ENCODE measurements at places on chromosomes 4 and X.
A peak's percentile ranks its signal among the peaks of the same experiment; 100 is the strongest.

GRCh38 chr4:38872620-38873019 lies 5.0 kb downstream of the FAM114A1 start:
- DNase-seq, result peak; percentile 61

- DNase-seq, result no peak
These were observed 159.2 kb upstream of the NDST4 start for GRCh38 chr4:115272594-115272993.

DNA sequence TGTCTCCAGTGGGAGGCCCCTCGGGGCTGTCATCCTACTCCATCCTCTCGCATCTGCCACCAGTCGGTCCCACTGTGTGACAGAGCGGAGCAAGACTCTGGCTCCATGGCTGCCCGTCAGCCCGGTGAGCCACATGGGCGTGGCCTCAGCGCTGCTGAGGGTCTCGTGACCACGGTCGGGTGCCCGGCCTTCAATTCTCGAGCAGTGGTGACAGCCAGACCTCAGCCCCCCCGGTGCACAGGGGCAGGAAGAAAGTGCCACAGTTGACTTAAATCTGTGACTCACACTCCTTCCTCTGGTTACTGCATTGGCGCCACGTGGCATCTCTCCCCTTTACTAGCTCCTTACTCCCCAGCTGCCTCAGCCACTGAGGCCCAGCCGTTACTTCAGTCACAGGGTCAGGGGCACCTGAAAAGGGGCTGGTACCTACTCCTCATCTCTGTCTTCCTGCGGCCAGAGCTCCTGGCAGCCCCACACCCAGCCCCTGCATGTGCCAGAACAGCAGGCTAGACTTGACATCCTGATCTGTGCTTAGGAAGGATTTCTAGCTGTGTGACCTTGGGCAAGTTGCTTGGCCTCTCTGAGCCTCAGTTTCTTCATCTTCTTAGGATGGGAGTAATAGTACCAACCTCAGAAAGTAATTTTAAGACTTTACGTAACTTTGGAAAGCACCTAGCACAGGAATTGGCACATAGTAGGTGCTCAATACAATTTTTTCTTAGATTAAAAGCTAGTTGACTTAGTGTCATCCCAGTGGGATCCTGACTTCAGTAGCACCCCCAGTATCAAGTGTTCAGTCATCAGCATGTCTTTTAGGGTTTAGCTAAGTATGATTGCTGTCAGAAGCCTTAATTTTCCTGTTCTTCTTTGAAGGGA lies 66.1 kb downstream of the TNIP2 start:
- no peak for DNase-seq

- DNase-seq, result no peak
These were observed 19.8 kb upstream of the CCDC149 start for GRCh38 chr4:24932515-24933225.

GRCh38 chr4:163901319-163901718 lies 406.8 kb downstream of the TMA16 start:
- no peak for DNase-seq

- no peak for DNase-seq
These were observed 118.9 kb upstream of the USP9X start for GRCh38 chrX:40966213-40966820.

- DNase-seq, result no peak
These were observed 2.1 kb downstream of the HHIP start for GRCh38 chr4:144648042-144648441.

- DNase-seq, result peak; percentile 39
These were observed 80.6 kb downstream of the PBDC1 start for GRCh38 chrX:76253432-76253831.

GRCh38 chr4:18937746-18938145 lies 916.2 kb upstream of the LCORL start:
- DNase-seq, result no peak

DNA sequence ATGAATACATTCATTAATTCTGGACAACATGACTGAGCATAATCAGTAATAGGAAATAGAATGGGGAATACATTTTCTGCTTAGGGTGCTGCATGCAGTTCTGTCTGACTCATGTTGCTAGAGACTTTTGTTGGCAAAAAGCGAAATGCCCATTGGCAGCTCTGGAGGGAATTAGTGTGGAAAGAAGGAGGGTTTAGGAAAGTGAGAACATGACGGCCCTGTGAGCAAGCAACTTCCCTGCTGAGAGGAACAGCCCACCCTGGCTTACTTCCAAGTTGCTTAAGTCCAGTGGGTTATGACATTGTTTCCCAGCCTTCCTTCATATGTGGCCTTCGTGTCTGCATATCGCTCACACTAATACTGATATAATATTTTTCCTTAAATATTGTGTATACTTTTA lies 13.8 kb downstream of the MAD2L1 start:
- DNase-seq, result peak; percentile 71

DNA sequence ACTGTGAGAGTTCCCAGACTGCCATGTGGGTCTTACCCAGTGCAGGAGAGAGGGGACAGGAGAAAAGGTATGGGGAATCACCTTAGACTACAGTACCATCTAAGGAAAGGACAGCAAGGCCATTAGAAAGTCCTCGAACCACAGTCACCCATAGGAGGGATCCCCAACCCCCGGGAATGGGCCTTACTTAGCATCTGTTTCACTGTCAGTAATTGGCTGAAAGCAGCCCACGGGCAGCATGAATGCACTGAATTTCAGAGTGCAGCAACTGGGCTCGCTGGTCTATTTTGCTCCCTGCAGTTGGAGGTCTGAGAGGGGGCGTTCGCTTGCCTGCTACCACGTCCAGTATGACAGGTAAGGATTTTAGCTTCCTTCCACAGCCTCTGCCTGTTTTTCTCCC lies 50.4 kb upstream of the KLHL8 start:
- no peak for DNase-seq

DNA sequence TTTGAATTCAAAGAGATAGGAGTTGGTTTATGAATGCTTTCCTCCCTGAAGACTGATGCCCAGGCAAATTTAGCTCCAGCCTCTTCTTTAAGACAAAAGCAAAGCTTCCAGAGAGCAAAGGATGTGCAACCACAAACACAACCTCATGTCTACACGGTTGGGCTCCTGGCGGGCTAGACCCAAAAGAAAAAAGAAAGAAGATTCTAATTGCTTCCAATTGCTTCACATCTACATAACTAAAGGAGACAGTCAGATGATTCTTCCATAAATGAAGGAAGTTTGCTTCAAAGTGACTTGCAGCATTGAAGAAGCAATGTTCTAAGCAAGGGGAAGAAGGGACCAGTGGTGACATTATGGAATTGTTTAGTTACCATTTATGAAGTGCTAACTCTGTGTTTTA lies 1603.0 kb upstream of the TENM3 start:
- DNase-seq, result no peak

GRCh38 chr4:114132830-114133229 lies 153.4 kb upstream of the ARSJ start:
- no peak for DNase-seq

DNA sequence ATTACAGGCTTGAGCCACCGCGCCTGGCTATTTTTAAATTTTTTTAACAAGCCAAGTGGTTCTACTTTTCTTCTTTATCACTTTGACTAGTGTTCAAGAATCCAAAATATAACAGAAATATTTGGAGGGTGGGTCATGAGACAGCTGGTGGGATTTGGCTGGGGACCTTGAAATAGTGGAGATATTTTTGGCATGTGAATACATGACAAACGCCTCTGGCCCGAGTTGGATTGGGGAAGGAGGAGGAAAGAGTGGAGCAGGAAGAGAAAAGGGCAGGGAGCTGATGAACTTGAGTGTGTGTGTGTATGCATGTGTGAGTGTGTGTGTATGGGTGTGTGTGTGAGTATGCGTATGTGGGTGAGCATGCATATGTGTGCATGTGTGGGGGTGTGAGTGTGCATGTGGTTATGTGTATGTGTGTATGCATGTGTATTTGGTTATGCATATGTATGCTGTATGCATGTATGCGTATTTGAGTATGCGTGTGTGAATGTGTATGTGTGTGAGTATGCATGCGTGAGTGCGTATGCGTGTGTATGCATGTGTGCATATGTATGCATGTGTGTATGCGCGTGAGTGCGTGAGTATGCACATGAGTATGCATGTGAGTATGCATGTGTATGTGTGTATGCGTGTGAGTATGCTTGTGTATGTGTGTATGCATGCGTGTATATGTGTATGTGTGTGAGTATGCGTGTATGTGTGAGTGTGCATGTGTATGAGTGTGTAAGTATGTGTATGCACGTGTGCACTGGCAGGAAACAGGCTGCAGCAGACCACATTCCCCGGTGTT lies 49.6 kb downstream of the JADE1 start:
- DNase-seq, result no peak

- DNase-seq, result no peak
These were observed 359.9 kb upstream of the AGA start for GRCh38 chr4:177802162-177802561.

DNA sequence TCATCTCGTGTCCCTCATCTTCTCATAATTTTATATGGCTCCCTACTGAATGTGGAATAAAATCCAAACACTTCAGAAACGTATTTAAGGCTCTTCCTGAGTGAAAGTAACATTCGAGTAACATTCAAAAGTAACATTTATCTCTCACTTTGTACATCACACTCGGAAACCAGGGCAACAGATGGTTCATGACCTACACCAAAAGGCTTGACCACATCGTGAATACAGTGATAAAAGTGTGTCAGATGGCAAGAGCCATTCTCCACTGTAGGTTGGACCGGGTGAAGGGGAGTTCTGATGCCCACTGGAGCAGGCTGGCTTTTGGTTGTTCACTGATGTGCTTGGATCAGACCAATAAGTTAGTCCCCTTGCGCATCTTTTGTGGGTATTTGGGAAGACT lies 5.6 kb upstream of the LIMCH1 start:
- DNase-seq, result no peak

DNA sequence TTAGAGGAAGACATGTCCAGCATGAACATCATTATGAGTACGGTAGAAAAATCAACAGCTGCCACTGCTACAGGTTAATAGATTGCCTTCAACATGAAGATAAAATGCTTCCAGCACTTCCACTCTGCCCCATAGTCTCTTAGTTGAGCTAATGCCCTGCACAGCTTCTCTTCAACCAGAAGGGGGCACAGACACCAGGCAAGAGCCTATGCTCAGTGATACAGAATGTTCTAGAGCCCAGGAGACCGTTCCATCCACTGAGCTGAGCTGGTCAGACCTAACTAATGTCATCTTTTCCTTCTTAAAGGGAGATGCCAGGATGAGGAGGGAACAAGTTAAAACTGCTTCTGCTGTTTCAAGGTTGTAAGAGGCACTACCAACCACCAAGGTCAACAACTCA lies 42.2 kb downstream of the SMIM10L2A start:
- DNase-seq, result no peak

DNA sequence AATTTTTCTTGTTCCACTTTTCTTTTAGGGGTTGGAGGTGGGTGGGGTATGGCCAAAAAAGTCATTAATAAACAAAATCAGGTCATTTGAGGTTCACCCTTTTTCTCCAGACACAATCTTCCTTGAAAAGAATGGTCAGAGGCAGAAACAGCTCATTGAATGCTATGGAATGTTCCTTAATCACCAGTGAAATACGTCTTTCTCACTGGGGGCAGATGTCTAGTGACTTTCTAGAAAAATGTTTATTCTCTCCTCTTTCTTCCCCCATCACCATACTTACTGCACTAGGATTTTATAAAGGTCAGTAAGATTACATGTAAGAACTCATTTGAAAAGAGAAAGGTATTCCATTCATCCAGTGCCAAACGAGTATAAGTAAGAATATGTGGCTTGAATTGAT lies 44.5 kb downstream of the MGST2 start:
- DNase-seq, result no peak

DNA sequence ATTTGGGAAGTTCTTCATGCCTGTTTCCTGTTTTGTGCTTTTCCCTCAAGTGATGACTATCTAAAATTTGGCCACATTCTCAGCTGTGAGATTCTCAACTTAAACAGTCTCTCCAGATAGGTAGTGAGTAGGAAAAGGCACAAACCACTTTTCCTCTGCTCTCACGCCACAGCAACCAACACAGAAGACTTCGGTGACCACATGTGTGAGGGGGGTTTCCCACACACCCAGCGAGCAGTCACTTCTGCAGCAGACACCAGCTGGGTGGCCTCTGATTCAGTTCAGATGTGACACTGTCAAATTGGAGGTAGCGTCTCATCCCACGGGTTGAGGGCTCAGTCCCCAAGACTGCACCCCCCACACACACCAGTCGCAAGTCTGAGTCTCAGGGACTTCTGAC lies 25.1 kb upstream of the CLDN34 start:
- no peak for DNase-seq

- peak; percentile 39 for DNase-seq
These were observed 460.9 kb downstream of the GABRG1 start for GRCh38 chr4:45663003-45663402.

DNA sequence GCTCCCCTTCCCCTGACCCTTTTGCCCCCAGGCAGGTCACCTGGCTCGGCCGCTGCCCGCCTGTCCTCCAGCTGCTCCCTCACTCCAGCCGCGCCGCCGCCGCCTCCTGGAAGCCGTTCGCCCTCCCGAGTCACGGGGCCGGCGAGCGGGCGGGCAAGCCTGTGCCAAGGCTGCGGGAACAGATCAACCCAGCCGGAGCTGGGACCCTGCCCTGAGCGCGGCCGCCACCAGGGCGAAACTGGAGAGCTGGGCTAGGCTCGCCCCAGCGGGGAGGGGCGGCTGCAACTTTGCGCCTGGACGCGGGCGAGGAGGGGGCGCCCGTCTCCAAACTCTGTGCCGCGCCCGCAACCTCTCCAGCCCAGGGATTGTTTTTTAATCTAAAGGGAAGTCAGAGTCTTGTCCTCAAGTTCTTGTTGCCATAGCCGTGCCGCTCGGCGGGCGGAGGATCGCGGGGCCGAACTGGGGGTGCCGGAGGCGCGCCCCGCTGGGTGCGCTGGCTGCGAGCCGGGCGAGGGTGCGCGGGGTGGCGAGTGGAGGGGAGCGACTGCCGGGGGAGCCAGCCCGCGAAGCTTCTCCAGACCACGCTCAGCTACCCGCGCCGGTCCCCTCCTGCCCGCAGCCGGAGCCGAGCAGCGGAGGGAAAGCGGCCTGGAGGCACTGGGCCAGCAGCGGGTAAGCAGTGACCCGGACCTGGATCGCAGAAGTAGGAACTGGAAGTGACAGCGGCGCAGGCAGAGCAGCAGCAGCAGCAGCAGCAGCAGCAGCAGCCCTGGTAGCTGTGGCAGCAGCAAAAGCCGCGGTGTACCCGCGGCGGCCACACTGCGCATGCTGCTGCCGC lies 13.4 kb downstream of the ARHGEF6 start:
- peak; percentile 57 for DNase-seq

GRCh38 chr4:135548711-135549110 lies 1347.1 kb upstream of the PABPC4L start:
- no peak for DNase-seq

GRCh38 chr4:85370400-85371032 lies 104.4 kb upstream of the ARHGAP24 start:
- DNase-seq, result peak; percentile 58

GRCh38 chr4:40675166-40675565 lies 45.5 kb upstream of the RBM47 start:
- DNase-seq, result no peak

- no peak for DNase-seq
These were observed 139.3 kb downstream of the RNF150 start for GRCh38 chr4:140994015-140994414.
